ENCODE measurements at places on chromosomes 1 and 21.

DNA sequence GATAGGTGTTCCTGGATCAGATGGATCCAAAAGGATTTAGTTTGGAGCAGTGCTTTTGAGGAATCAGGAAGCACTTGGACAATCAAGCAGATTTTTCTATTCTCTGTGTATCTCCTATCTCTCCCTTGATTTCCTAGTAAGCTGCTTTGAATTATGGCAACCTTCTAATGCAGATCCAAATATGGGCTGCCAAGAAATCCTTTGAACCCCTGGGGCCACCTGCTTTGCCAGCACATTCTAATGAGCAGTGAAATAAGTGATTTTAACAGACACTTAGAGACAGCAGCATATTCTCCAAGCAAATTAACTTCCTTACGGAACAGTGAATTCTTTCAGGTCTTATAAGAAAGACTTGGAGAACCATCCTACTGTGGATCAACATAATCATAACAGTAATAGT is 195.4 kb downstream of the GPR52 start:
- no peak for DNase-seq

DNA sequence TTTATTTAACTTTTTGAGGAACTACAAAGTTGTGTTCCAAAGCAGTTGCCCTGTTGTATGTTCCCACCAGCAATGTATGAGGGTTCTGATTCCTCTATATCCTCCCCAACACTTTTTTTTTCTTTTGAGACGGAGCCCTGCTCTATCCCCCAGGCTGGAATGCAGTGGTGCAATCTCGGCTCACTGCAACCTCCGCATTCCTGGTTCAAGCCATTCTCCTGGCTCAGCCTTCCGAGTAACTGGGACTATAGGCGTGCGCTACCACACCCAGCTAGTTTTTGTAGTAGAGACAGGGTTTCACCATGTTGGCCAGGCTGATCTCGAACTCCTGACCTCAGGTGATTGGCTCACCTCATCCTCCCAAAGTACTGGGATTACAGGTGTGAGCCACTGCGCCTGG is 60.4 kb upstream of the ENAH start:
- DNase-seq: no peak

- no peak for DNase-seq
Measured at GRCh38 chr21:45844181-45844580, 137.4 kb upstream of the COL6A1 start.

DNA sequence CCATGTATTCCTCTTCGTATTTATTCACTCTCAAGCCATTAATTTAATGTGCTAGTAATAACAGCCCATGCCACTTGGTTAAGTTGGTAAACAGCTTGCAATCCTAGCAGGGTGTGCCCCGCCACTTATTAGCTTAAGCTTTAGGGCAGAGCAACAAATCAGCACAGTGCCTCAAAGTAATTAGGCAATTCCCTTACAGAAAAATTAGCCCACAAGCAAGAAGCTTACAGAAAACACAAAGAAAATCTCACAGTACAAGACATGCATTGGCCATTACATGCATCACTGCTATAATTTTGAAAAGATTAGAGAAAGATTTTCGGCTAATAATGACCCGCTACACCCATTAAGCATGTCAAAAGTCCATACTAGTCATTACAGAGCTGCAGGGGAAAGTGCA is 47.6 kb downstream of the TGFB2 start:
- no peak for DNase-seq

GRCh38 chr1:218498056-218498938 is 153.2 kb downstream of the TGFB2 start:
- no peak for DNase-seq

DNA sequence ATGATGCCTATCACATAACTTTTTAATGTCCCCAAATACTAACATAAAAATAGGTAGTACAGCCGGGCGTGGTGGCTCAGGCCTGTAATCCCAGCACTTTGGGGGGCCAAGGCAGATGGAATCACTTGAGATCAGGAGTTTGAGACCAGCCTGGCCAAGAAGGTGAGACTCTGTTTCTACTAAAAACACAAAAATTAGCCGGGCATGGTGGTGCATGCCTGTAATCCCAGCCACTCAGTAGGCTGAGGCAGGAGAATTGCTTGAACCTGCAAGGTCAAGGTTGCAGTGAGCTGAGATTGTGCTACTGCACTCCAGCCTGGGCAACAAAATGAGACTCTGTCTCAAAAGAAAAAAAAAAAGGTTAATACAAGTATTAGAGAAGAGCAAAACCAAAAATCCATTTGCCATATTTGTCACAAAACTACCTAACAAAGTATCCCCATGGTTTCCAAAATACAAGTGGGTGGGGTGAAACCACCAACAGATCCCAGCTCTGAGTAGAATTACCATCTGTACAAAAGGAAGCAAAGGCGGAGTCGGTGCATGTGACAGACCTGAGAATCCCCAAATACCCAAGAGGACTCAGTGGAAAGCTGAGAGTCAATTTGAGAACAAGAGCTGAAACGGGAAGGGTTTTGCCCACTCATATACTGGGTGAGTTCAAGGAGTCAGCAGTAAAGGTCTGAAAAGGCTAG is 113.2 kb downstream of the TOMM20 start:
- peak; percentile 21 for DNase-seq

GRCh38 chr1:68280286-68280685 is 48.0 kb upstream of the WLS start:
- no peak for DNase-seq

DNA sequence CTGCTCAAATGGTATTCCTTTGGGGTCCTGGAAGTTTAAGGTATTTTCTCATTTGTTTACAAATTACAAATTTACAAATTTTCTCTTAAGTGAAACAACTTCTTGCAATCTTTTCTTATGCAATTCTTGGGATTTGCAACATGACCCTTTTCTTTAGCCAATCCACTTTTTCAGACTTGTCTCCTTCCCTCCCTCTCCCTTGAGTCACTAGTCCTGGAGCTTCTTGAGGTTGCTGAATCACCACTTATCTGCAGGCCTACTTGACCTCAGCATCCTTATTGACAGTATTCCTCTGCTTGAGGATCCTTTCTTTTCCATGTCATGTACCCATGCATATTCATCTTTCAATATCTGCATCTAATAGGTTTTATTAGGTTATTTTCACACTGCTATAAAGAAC is 302.8 kb upstream of the ADAMTS5 start:
- no peak for DNase-seq

GRCh38 chr21:33047231-33047630 is 21.5 kb downstream of the OLIG2 start:
- no peak for DNase-seq

DNA sequence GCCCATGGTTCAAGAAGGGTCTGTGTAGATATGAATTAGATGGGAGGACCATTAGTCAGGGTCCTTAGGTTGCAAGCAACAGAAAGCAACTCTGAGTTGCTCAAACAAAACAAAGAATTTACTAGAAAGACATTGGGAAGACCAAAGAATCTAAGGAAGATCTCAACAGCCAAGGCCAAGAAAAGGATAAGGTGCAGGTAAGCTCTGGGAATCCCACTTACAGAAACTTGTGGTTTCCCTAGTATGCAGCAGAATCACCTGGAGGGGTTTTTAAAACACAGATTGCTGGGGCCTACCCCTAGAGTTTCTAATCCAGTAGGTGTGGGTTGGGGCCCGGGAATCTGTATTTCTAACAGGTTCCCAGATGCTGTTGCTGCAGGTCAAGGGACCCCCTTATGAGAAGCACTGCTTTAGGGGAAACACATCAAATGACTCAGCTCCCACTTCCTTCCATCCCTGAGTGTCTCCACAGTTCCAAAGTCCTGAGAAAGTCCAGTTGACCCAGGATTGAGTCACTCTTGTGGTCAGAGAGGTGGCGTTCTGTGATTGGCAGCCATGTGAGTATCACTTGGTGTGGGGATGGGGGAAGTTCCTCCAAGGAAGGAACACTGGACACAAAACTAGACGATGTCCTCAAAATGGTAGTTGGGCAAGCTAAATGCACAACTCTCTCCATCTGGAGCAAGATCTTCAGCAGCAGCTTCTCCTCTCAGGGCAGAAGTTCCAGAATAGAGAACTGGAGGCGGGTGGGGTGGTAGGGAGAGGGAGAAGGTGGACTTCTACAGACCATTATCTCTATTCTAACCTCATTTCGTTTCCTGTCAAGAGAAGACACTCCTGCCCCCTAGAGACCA is 24.2 kb upstream of the EYA3 start:
- DNase-seq: no peak

- no peak for DNase-seq
Measured at GRCh38 chr1:202047977-202048376, 37.6 kb downstream of the ELF3 start.

GRCh38 chr21:46207920-46208591 is 20.5 kb downstream of the LSS start:
- DNase-seq: no peak
